ENCODE measurements at places on chromosomes 2 and 18.

GRCh38 chr2:174778085-174778981, 14.1 kb upstream of the CHRNA1 start:
- DNase-seq = no peak

- DNase-seq = no peak
These were observed 244.9 kb downstream of the IRS1 start for GRCh38 chr2:226554701-226555100.

GRCh38 chr2:1081451-1082225, 131.0 kb downstream of the SNTG2 start:
- DNase-seq = no peak

GRCh38 chr2:168192839-168193616, 54.4 kb downstream of the STK39 start:
- peak; percentile 18 for DNase-seq

DNA sequence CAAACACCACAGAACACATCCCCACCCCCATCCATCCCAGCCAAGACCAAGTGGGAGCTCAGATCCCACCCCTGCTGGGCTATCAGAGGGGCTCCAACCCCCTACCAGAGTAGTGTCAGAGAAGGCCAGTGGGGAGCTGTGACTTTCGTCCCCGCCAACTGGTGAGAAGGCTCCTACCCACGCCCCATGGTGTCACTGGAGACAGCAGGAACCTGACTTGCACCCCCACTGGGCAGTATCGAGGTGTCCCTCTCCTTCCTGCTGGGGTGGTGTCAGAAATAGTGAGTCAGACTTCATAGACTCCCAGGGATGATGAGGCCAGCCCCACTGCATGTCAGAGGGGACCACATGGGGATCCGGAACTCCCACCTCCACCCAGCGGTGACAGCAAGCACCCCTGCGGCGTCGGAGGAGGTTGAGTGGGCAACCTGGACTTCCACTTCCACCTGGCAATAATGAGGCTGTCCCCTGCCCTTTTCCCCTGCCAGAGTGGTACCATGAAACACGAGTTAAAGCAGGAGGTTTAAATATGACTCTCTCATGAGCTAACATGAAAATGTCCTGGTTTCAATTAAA, 106.7 kb downstream of the CTIF start:
- no peak for DNase-seq

DNA sequence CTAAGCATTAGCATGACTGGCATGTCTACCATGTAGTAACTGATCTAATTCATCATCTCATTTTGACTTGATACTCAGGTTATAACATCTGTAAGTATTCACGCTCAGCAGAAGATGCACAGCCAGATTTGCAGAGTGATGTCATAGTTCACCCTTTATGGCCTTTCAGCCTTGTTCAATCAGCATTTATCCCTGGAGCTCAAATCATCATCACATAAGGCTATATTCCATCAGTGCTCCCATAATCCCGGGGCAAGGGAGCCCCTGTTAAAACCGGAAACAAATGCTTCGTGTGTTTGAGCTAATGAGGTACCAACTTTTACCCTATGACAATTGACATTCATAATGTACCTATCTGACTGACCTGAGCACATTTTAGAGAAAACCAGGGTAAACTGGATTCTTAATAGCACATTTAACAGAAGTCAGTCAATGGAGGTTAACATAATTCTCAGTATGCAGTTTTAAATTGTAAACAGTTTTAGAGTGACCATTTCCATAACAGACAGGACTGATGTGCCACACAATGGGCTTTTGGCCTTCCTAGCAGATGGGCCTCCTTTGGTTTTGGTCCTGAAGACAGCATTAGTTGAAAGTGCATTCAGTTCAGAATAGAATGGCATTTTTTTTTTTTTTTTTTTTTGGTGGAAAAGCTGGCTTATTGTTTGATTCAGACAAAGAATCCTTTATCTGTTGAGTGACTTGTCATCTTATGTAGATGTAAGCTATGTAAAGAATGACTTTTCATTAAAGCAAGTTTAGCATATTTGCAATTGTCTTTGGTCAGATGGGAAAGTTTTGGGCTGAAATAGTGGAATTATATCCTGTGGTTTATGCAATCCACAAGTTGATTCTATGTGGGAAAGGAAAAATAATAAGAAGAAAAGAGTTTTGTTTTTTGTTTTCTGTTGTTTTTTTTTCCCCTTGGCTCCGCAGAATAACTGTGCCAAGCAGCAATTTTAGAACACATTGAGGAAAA, 866.0 kb upstream of the ACVR2A start:
- DNase-seq = no peak

DNA sequence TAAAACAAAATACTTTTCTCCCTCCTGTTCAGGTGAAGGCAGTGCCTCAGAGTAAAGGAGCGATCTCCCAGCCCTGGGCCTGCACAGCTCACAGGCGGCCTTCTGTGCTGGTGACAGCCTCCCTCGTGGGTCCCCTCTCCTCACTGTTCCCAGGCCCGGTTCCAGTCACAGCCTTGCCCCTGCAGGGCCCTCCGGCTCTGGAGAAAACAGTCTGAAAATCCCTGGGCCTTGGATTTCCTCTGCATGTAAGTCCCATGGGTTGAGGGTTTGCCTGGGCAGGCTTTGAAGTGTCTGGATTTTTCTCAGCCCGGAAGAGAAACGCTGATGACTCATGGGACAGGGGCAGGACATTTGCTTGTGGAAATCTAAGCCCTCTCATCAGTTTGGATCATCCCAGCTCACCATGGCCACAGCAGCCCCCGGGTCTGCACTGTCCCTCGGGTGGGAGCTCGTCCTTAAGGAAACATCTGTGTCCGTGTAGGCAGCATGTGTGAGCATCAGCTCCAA, 186.1 kb upstream of the RAB12 start:
- no peak for DNase-seq

- no peak for DNase-seq
These were observed 54.6 kb upstream of the ODC1 start for GRCh38 chr2:10502803-10503107.

DNA sequence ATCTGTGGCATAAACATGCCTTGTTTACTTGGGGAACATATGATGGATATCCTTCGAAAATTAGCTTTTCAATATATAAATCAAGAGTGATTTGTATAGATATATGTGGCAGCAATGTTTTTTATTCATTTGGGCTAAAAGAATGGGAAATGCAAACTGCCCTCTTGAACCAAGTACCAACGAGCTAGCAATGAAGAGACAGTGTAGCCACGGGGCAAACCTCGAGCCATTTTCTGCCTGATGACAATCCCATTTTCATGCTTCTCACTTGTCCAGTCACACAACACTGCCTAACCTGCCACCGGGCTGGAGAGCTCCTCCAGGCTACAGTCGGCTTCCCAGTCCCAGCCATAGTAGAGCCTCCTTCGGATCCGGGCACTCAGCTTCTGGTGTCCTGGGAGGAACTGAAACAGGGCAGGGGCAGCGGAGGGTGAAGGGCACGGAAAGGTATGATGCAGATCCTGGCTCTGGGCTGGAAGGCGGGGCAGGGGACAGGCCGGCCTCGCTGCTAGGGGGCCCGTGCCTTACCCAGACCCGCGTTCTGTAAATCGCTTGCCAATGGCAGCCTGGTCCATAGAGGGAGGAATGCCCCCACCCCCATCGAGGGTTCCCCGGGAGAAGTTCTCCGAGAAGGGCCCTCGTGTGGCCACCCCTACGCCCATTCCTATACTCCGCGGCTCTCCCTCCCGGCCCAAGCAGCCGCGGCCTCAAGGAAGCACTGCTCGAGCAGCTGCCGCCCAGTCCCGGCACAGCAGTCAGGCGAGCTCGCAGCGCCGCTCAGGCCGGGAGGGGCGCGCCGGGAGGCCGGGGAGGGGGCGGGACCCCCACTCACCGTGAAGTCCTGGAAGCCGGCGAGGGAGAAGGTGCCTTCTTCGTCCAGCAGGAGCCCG, 552 bp downstream of the CNPPD1 start:
- DNase-seq = no peak
